ENCODE measurements at places on chromosomes 11 and 22. TPM values are rescaled to one million over a fixed set of nuclear protein-coding genes. Genes with fewer than 3 reads are reported as not detected.
A peak's percentile ranks its signal among the peaks of the same experiment; 100 is the strongest.

- no peak for DNase-seq
Observed at GRCh38 chr11:104618954-104619353, 279.3 kb downstream of the CASP12 start.

- no peak for DNase-seq
Observed at GRCh38 chr11:134405436-134405835, 6.6 kb downstream of the B3GAT1 start.

- DNase-seq = peak; percentile 75
Observed at GRCh38 chr22:37818409-37819104, 4.6 kb upstream of the GALR3 start.

DNA sequence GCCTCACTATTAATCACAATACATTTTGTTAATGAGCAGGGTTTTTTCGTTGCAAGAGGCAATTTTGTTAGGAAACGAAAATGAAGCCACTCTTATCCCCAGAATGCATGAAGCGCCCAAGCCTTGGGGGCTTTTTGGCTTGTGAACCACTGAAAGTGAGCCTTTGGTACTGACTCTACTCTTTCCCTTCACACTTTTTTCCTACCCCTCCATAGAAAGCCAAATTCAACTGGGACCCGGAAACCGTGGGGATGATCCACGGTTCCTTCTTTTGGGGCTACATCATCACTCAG lies 4.8 kb downstream of the SLC17A6 start:
- DNase-seq = no peak

- DNase-seq = no peak
Observed at GRCh38 chr11:118931571-118931970, 5.8 kb upstream of the BCL9L start.

GRCh38 chr11:86805873-86806310 lies 5.5 kb downstream of the PRSS23 start:
- DNase-seq = no peak

GRCh38 chr11:81472646-81473045 lies 1261.0 kb downstream of the FAM181B start:
- DNase-seq = no peak

DNA sequence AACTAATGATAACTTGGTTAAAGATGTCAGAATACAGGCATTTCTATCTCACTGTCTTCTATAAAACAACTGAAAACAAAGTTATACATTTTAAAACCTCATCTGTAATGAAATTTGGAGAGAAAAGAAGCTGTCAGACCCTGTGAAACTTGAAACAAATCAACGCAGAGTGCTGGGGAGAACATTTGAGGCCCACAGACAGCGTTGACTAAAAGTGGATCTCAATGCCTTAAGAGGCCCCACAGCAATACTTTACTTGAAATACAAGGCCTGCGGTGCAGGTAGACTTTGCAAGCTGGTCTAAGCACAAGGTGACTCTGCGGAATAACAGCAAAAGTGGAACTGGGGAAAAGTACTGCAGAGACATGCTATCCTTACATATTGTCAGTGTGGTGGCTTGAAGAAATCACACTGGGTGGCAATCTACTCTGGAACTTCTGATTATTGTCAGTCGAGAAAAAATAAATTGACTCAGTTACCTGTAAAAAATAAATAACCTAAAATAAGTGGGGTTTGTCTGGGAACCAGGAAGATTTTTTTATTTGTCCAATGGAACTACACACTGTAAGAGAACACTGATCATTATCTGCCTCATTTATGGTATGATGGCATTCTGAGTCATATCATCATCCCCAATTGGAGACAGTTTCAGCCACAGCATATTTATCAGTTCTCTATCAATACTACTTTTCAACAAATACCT lies 138.9 kb downstream of the LUZP2 start:
- DNase-seq = no peak

DNA sequence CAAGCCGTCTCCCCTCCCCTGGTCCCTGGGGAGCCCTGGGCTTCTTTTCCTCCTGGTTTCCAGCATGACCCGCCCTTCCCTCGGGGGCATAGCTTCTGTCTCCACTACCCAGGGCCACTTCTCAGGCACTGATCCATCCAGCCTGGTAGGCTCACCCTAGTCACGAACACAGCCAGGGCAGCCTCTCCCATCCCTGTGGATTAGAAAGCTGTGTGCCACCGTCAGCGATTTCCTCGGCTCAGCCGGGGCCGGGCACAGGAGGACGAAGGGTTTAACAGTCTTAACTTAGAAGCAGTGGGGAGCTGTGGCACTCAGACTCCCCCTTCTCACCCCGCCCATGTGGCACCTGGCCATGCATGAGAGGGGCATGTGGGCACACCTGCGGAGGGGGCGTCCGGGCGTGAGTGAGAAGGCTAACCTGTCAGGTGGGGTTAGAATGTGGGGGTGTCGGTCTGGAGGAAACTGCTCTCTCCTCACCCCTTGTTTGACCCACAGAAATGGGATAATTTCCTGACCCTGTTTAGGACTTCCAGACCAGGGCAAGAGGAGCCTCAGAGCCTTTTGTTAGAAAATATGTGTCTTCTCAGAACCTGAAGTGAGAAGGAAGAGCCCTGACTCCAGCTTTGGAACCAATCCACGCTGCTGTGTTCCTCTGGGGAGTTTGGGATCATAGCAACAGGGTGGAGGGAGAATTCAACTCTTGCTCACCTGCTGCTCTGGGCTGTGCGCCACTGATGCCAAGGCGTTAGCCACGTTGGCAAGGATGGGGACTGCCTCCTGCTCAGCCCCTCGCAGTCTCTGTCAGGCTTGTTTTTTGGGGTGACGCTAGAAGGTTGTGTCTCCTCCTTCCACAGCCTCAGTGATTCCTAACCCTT lies 14.6 kb downstream of the GLB1L2 start:
- DNase-seq = no peak

GRCh38 chr11:76785513-76785912 lies 2.4 kb downstream of the TSKU start:
- DNase-seq = no peak

DNA sequence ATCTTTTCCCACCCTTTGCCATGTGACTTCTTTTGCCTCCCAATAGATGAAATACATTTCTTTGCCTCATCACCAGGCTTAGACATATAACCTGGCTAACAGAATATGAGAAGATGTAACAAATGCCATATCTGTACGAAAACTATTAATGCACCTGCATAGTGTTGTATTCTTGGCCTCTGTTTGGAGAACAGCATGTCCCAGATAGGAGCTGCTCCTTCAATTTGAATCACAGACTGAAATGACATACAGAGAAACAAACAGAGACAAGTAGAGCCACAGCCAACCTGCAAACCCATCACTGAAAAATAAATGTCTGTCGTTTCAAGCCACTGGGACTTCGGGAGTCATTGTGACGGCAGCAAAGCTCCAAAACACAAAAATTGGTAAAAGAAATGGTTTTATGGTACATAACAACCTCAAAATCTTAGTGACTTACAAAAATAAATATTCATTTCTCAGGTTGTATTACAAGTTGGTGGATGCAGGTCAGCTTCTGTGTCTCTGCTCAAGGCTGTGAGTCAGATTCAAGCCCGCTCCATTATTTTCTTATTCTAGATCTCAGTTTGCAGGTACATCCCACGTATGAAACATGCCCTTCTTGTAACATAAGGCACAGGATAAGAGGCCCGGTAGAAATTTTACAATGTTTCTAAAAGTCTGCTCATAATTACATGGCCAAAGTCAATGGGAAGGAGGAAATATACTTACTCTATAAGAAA lies 171.3 kb upstream of the SOX6 start:
- no peak for DNase-seq

GRCh38 chr11:131833366-131833765 lies 463.0 kb downstream of the NTM start:
- DNase-seq = no peak

GRCh38 chr22:31615940-31616314 lies 46.1 kb downstream of the PISD start:
- DNase-seq = no peak

DNA sequence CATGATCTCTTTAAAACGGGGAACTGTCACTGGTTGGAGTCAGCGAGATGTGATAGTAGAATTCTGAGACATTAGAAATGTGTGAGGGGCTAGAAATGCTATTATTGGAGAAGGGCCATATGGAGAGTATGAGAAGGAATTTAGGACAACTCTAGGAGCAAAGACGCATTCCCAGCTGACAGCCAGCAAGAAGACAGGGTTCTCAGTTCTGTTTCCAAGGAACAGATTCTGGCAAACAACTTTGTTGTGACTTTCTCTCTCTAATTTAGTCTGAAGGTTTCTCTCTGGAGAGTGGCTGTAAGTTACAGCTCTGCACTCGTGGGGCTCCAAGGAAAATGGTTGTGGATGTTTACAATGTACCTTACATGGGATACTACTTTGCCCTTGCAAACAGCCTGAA lies 876.3 kb downstream of the FAM181B start:
- no peak for DNase-seq

DNA sequence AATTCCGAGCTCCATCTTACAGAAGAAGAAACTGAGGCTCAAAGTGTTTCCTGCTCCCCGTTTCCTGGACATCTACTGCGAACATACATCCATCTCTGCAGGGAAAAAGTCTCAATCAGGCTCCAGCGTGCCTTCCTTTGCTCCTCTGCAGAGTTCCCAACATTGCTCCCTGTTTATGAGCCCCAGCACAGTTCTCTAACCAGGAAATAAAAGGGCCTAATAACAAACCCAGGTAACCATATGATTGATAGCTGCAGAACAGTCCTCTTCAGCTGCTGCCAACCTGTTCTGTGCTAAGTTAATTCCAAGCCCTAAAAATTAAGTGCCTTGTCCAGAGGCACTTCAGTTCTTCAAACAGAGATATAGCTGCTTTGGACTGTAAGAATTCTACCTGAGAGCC lies 104.9 kb upstream of the ASPHD2 start:
- DNase-seq = no peak

GRCh38 chr22:23841736-23842445 lies 3.1 kb upstream of the DERL3 start:
- DNase-seq = no peak

DNA sequence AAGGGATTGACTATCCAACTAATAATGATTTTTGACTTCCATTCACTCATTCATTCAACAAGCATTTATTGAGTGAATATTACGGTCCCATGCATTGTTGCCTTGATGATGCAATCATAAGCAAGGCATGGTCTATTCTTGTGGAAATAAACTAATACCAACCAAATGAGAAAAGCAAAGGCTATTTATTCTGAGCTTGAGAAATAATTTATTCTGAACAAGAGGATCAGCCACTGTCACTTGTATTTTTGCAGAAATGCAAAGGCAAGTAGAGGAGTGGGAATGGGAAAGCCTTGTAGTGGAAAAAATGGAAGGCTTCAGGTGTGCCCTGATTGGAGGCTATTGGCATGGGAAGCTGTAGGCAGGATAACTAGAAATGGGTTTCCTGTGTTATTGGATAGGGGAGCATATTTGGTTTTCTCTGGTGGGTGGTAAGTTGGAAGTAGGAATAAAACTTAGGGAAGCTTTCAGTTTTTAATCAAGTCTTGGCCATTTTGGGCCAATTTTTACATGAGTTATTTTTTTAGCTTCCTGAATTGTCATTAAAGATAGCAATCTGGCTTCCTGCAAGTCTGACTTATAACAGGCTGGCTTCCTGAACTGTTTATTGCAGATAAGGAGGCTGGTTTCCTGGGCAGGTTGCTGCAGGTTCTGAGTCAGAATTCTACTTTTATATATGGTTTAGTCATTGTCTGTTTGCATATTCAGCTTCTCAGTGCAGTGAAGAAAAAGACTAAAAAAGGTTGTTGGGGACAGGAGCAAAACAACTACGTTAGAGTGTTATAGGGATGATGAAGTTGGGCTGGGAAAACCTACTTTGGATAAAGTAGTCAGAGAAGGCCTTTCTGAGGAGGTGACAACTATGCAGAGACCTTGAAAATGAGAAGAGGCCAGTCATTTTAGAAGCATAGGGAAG lies 106.7 kb downstream of the APIP start:
- no peak for DNase-seq

GRCh38 chr11:11309906-11310305 lies 43.1 kb downstream of the CSNK2A3 start:
- no peak for DNase-seq

DNA sequence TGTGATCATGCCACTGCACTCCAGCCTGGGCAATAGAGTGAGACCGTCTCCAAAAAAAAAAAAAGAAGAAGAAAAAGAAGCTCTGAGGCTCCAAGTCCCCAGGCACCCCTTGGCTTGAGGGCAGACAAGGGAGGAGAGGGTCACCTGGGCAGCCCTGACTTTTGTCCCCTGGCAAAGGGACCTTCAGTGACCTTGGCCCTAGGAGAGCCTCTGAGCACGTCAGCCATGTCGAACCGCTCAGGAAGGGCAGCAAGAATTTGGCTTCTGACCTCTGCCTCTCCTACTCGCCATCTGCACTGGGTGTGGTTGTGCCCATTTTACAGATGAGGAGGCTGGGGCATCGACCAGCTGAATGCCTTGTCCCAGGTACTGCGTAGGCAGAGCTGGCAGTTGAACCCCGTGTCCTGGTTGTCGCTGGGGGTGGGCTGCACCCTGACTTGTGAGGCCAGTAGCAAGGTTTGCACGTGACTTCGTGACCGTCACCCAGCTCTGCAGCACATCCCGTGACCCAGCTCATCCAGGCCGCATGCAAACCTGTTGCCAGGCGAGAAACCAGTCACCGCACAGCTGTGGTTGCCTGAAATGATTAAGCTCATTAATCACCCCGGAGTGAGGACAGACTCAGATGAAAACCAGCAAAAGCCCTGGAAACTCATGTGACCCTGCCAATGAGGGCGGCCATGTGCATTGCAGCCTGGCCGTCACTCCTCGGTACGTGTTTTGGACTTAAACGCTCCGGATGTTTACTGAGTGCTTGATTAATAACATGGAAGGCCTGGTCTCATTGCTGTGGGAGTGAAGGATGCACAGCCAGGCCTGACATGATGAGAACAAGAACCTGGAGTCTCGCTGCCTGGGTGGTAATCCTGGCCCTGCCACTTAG lies 47.7 kb upstream of the PPP6R3 start:
- no peak for DNase-seq

GRCh38 chr11:107598225-107599139 lies 7.5 kb downstream of the ELMOD1 start:
- DNase-seq = peak; percentile 64

- DNase-seq = no peak
Observed at GRCh38 chr22:48493733-48494132, 1333.9 kb downstream of the BRD1 start.

GRCh38 chr11:3115321-3115720 lies 49.8 kb downstream of the OSBPL5 start:
- no peak for DNase-seq

GRCh38 chr22:30414525-30415047 lies 11.0 kb upstream of the MTFP1 start:
- no peak for DNase-seq

GRCh38 chr22:37080438-37080837 lies 28.9 kb downstream of the KCTD17 start:
- DNase-seq = no peak

GRCh38 chr22:49530671-49531367 lies 296.9 kb downstream of the BRD1 start:
- DNase-seq = no peak

Gene OR51E2
- total RNA-seq = not detected

Gene POTEH
- not detected for total RNA-seq

Gene SCT
- 2.3 TPM for total RNA-seq
